NCI-H1105 treated with DMSO at 0.1 percent for 48 hours (cell line): ENCODE measurements at places on chromosomes 3 and 15.

- no peak for DNase-seq
Observed at GRCh38 chr3:184745526-184745925, 33.7 kb upstream of the MAGEF1 start.

- no peak for DNase-seq
Observed at GRCh38 chr3:15845475-15845874, 47.7 kb upstream of the ANKRD28 start.

- no peak for DNase-seq
Observed at GRCh38 chr15:68258692-68259091, 18.9 kb upstream of the FEM1B start.

- DNase-seq = no peak
Observed at GRCh38 chr3:38601956-38602550, 47.4 kb downstream of the SCN5A start.

GRCh38 chr3:175179055-175179454 is 319.9 kb downstream of the NAALADL2 start:
- DNase-seq = no peak

GRCh38 chr15:43702174-43702573 is 8.5 kb downstream of the CKMT1A start:
- DNase-seq = no peak
